Omental fat pad (tissue), 4 donors: ENCODE measurements at places on chromosomes 7 and 10. TPM values are rescaled to one million over a fixed set of nuclear protein-coding genes. Genes with fewer than 3 reads are reported as not detected.

Gene ADCY1
- 2.5 TPM for total RNA-seq

Gene SNX10
- total RNA-seq = 29.2 TPM

Gene ACBD7
- total RNA-seq = not detected

Gene TAS2R5
- total RNA-seq = 2.0 TPM

Gene PRKG1
- 17.1 TPM for total RNA-seq

Gene CASP2
- total RNA-seq = 12.1 TPM

GRCh38 chr10:122588381-122588780, 27.8 kb downstream of the DMBT1 start:
- no peak for DNase-seq

DNA sequence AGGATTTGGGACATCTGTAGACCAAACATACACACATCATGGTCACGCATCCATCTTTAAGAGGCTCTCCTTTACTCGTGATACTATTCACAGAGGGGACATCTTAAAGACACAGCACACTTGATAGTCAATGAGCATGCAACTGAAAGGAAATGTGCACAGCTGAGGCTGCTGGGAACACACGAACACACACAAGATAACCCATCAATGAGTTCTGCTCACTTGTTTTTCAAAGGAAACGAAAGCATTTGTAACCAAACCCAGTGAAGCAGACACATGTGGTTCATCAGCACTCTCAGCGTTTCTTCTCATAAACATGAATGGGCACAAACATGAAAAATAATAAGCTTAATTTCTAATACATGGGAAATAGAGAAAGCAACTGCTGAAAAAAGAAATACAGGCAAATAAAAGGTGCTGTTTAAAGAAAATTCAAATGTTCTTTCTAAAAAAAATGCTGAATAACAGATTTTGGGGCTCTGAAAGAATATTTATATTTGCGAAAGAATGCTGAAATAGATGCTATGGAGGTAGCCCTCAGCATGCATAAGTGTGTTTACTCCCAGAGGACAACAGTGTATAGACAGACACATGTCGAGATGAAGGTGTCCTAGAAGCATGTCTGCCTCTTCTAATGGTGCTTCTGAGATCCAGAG, 59.7 kb upstream of the LAMB4 start:
- DNase-seq = no peak

DNA sequence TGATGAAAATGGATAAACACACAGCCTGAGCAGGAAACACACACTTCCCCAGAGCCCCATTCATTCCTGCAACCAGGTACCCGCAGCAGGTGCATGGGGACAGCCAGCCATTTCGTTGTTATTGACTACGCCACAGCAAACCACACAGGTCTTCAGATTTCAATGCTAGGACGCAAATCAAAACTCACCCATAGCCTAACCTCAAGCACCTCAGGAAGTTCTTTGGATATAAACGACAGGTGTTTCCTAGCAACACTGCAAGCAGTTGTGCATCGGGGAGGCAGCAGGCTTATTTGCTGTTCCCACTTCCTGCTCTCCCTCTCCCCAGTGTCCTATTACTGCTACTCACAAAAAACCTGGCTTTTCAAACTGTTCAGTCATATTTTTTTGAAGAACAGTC, 176.5 kb upstream of the FRMD4A start:
- DNase-seq = no peak
